SJSA1 (cell line): ENCODE measurements at places on chromosomes 7 and 10.

GRCh38 chr10:2137549-2138174, 400.3 kb upstream of the ADARB2 start:
- no peak overlapping the region for H3K4me3 ChIP-seq
- H3K27ac ChIP-seq = no peak overlapping the region
- DNase-seq = no peak
- H3K27me3 ChIP-seq = no peaks in the 10 kb centered on the region; the same call in 1 of the 2 replicates

GRCh38 chr10:20817116-20817515, 80.0 kb downstream of the NEBL start:
- DNase-seq = no peak
- H3K27me3 ChIP-seq = no peaks in the 10 kb centered on the region
- H3K4me3 ChIP-seq = no peak overlapping the region
- no peak overlapping the region for H3K27ac ChIP-seq
- no peaks in the 10 kb centered on the region for H3K36me3 ChIP-seq
- H3K4me1 ChIP-seq = no peaks in the 10 kb centered on the region

DNA sequence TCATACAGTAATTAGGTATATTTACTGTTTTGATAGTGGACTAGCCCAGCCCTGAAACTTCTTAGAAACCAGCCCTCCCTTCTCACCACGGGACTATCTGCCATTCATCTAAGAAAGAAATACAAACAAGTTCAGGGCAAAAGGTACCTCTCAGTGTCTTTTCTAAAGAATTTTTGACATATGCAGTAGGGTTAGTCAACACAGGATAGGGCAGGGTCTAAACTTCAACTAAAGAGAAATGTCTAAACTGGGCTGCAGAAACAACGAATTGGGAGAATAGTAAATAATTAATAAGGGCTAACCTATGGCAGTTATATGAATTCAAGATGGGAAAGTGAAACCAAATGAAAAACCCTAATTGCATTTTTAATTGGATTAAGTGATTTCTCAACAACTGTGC, 496.6 kb downstream of the INHBA start:
- no peak for DNase-seq
- H3K4me1 ChIP-seq = 0 out of 2 replicates have a peak, but pooled peaks cover 4% of the 10 kb centered on the region
- H3K27me3 ChIP-seq = no peaks in the 10 kb centered on the region
- no peaks in the 10 kb centered on the region for H3K36me3 ChIP-seq

GRCh38 chr7:114910787-114911186, 11.1 kb upstream of the MDFIC start:
- no peak overlapping the region for H3K27ac ChIP-seq
- no peaks in the 10 kb centered on the region for H3K36me3 ChIP-seq
- no peak overlapping the region for H3K4me3 ChIP-seq
- no peaks in the 10 kb centered on the region for H3K4me1 ChIP-seq
- DNase-seq = no peak
- H3K27me3 ChIP-seq = no peaks in the 10 kb centered on the region

DNA sequence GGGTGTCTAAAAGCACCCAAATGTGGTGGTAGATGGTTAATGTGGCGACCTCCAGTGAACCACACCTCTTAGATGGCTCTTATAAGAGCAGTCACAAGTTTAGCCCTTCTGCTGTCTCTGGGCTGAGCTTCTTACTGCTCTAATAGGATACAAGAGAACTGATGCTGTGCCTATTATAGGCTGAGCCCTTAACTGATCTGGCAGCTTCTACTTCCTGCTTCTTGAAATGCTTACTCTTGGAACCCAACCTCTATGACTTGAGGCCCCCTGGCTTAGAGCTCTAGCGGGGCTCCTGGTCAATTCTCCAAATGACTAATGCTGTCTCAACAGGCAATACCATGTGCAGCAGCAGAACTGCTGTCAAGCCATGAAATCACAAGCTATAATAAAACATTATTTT, 35.0 kb upstream of the LSM8 start:
- H3K36me3 ChIP-seq = no peaks in the 10 kb centered on the region
- no peak for DNase-seq
- H3K27me3 ChIP-seq = peaks cover 9% of the 10 kb centered on the region
- H3K4me1 ChIP-seq = no peaks in the 10 kb centered on the region
- H3K27ac ChIP-seq = no peak overlapping the region

GRCh38 chr10:78766603-78767002, 302.2 kb upstream of the ZMIZ1 start:
- H3K4me1 ChIP-seq = peaks cover 43% of the 10 kb centered on the region
- DNase-seq = no peak
- no peak overlapping the region for H3K27ac ChIP-seq
- H3K4me3 ChIP-seq = no peak overlapping the region

DNA sequence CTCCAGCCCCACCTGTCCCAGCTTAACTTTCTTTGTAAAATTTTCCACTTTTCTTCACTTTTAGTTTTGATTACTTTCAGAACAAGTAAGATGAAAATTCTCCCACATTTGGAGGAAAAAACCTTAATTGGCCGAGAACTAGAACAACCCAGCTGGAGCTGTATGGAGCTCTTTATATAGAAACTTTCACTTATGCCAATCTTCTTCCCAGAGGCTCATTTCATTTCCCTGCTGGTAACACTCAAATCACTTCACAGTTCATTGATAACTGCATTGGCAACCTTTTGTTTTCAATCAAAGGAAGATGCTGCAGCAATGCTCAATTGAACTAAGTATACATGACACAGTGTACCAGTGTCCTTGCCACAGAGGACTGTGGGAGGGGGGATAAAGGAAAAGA, 176.2 kb upstream of the NOBOX start:
- no peaks in the 10 kb centered on the region for H3K36me3 ChIP-seq
- H3K27me3 ChIP-seq = no peaks in the 10 kb centered on the region
- no peaks in the 10 kb centered on the region for H3K4me1 ChIP-seq

DNA sequence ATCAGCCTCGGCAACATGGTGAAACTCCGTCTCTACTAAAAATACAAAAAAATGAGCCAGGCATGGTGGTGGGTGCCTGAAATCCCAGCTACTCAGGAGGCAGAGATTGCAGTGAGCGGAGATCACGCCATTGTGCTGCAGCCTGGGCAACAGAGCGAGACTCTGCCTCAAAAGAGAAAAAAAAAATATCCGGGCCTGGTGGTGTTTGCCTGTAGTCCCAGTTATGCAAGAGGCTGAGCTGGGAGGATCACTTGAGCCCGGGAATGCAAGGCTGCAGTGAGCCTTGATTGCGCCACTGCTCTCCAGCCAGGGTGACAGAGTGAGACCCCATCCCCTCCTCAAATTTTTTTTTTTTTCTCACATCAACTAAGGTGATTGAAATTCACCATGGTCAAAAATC, 42.8 kb downstream of the CDC123 start:
- peaks cover 54% of the 10 kb centered on the region for H3K36me3 ChIP-seq
- no peak overlapping the region for H3K27ac ChIP-seq
- no peak overlapping the region for H3K4me3 ChIP-seq
- H3K27me3 ChIP-seq = no peaks in the 10 kb centered on the region
- 0 out of 2 replicates have a peak, but pooled peaks cover 4% of the 10 kb centered on the region for H3K4me1 ChIP-seq

DNA sequence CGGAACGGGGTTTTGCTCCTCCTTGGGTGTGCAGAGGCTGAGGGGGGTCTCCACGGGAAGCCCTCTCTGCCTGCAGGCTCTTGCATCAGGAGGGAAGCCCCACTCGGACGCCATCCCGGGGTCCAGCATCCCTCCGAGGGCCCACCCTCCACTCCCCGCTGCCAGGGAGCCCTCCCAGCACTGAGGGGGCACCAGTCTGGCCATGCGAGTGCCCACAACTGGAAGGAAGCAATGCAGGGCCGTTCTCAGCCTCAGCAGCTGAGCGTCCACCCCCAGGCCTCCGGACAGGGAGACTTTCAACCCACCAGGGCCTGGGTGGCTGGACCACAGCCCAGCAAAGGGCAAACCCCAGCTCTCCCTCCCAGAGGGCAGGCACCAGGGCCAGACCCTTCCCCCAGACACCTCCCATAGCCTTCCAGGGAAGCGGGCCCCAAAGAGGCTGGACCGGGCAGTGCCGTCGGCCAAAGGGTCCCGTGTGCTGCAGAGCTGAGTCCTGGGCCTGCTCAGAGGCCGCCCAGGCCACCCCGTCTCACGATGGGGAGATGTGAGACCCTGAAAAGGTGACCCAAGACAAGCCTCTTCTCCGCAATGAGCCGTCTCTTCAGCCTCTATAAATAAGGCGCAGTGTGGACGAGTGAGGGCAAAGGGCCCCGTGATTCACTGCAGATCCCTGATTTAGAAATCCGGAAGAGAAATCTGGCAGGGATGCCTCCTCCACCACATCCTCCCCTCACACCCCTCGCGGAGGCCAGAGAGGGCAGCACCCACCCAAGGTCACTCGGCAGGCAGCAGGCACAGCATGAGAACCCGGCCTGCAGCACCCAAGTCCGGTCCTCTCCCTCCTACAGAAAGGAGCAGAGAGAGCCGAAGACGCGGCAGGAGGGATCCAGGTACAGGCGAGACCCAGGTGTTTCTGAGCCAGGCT, 81.9 kb upstream of the DNAAF5 start:
- no peak for DNase-seq
- H3K4me3 ChIP-seq = no peak overlapping the region

GRCh38 chr10:75371010-75371409, 30.6 kb downstream of the ZNF503 start:
- no peak for DNase-seq
- no peaks in the 10 kb centered on the region for H3K36me3 ChIP-seq
- no peaks in the 10 kb centered on the region for H3K4me1 ChIP-seq
- no peak overlapping the region for H3K4me3 ChIP-seq

- H3K4me3 ChIP-seq = no peak overlapping the region
- H3K36me3 ChIP-seq = no peaks in the 10 kb centered on the region
Observed at GRCh38 chr10:6894405-6894804, 314.3 kb upstream of the PRKCQ start.

DNA sequence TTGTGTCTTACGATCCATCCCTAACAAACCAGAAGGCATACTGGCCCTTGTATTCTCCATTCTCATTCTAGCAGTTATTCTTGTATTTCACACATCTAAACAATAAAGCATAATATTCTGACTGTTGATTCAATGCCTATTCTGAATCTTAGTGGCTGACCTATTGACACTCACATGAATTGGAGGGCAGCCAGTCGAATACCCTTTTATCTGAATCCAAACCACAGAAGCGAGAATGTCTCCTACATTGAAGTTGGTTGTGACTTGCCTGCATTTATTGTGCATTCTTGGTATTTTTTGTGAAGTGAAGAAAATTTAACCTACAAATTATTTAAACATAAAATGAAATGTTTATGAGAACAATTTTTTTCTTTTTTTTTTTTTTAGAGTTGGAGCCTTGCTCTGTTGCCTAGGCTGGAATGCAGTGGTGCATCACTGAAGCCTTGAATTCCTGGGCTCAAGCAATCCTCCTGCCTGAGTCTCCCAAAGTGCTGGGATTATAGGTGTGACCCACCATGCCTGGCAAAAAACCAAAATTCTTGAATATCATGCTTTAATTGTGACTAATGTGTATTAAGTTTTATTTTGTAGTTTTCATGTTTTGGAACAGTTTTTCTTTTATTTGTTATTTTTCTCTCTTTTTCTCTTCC, 22.7 kb downstream of the EXOC4 start:
- H3K36me3 ChIP-seq = peaks cover 10% of the 10 kb centered on the region
- H3K27me3 ChIP-seq = no peaks in the 10 kb centered on the region
- H3K4me3 ChIP-seq = no peak overlapping the region
- H3K27ac ChIP-seq = no peak overlapping the region

- no peaks in the 10 kb centered on the region for H3K36me3 ChIP-seq
- no peak overlapping the region for H3K4me3 ChIP-seq
- no peaks in the 10 kb centered on the region for H3K4me1 ChIP-seq
- H3K27me3 ChIP-seq = no peaks in the 10 kb centered on the region
- DNase-seq = no peak
Observed at GRCh38 chr7:2336626-2337299, 17.9 kb upstream of the EIF3B start.

GRCh38 chr7:136293841-136294391, 316.8 kb upstream of the MTPN start:
- H3K4me3 ChIP-seq = no peak overlapping the region
- no peaks in the 10 kb centered on the region for H3K4me1 ChIP-seq
- H3K27me3 ChIP-seq = no peaks in the 10 kb centered on the region
- H3K36me3 ChIP-seq = no peaks in the 10 kb centered on the region

GRCh38 chr10:118523775-118524174, 71.7 kb downstream of the PRLHR start:
- no peak overlapping the region for H3K4me3 ChIP-seq
- DNase-seq = no peak
- no peaks in the 10 kb centered on the region; the same call in 1 of the 2 replicates for H3K27me3 ChIP-seq
- H3K36me3 ChIP-seq = no peaks in the 10 kb centered on the region

DNA sequence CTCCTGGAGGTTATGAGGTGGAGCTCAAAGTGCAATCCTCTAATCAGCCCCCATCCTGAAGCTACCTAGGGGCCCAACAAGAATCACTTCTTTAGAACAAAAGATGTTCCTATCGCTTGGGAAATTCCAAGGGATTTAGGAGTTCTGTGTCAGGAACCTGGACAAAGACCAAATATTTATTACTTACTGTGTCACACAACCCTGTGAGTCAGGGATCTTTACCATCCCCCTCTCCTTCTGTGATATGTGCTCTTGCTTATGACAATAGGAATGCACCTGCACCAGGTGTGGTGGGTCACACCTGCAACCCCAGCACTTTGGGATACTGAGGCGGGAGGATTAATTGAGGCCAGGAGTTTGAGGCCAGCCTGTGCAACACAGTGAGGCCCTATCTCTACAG, 485.8 kb downstream of the PLXDC2 start:
- H3K36me3 ChIP-seq = no peaks in the 10 kb centered on the region
- no peak overlapping the region for H3K4me3 ChIP-seq
- H3K27ac ChIP-seq = no peak overlapping the region
- H3K27me3 ChIP-seq = no peaks in the 10 kb centered on the region
- no peaks in the 10 kb centered on the region for H3K4me1 ChIP-seq

- no peak overlapping the region for H3K4me3 ChIP-seq
- no peaks in the 10 kb centered on the region for H3K36me3 ChIP-seq
- H3K27me3 ChIP-seq = no peaks in the 10 kb centered on the region
Observed at GRCh38 chr7:21651697-21652096, 108.9 kb downstream of the DNAH11 start.

DNA sequence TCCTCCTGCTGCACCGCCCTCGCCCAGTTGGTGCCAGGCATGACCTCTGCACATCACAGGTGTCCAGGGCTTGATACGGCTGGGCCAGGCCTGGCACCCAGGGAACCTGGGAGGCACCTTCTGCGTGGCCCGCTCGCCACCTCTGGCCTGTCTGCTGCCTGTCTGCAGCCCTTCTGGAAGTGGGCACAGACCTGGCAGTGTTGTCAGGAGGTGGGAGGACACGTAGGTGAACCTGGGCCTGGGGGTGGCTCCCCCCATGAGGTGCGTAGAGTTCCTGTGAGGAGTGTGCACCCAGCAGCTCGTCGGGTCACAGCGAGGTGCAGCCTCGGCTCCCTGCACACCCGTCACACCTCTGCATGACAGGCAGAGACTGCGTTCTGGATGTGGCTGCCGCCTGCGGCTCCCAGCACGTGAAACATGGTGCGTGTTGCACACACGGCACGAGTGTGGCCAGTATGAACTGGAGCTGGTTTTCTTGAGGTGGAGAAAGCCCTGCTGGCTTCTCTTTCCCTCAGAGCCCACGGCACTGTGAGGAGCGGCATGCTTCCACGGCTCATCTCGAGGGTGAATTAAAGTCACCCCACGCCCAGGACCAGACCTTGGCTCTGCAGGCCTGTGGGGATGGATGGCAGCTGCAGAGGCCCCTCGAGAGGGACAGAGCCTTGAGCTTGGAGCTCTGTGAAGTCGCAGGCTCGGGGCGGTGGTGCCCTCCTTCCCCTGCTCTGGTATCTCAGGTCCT, 24.8 kb downstream of the INPP5A start:
- no peaks in the 10 kb centered on the region for H3K36me3 ChIP-seq
- DNase-seq = no peak
- H3K4me1 ChIP-seq = peaks cover 6% of the 10 kb centered on the region
- no peaks in the 10 kb centered on the region for H3K27me3 ChIP-seq
- no peak overlapping the region for H3K27ac ChIP-seq
- no peak overlapping the region for H3K4me3 ChIP-seq

- peaks cover 30% of the 10 kb centered on the region for H3K4me1 ChIP-seq
- H3K27ac ChIP-seq = peak overlapping the region; percentile 64
- no peak for DNase-seq
- no peak overlapping the region for H3K4me3 ChIP-seq
Observed at GRCh38 chr10:32000937-32001336, 55.3 kb downstream of the KIF5B start.
